ENCODE measurements at places on chromosomes 3 and 15.

DNA sequence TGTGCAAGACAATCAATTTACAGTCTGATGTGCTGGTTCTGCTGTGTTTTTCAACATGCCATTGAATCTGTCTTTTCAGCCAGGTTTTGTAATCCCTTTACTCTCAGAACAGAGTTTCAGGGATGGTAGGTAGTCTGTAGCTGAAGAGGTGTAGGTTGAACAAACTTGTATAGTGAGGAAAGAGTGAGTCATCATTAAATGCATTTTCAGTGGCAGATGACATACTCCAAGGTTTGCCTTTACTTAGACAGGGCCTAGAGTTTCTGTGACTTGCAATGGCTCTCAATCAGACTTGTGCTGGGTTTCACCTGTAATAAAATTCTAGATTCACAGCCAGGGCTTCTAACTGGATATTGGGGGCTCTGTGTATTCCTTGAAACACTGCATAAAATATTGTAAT is 94.6 kb downstream of the CYP19A1 start:
- DNase-seq, result no peak

DNA sequence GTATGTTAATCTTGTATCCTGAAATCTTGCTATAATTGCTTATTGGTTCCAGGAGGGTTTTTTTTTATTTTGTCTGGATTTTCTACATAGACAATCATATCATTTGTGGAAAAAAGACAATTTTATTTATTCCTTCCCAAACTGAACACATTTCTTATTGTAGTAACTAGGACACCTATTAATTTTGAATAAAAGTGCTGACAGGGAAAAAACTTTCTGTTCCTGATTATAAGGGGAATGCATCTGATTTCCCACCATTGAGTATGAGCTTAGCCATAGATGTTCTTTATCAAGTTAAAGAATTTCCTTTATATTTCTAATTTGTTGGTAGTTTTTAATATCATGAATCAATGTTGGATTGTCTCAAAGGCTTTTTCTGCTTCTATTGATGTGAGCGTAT is 460.7 kb upstream of the CNTN3 start:
- no peak for DNase-seq

DNA sequence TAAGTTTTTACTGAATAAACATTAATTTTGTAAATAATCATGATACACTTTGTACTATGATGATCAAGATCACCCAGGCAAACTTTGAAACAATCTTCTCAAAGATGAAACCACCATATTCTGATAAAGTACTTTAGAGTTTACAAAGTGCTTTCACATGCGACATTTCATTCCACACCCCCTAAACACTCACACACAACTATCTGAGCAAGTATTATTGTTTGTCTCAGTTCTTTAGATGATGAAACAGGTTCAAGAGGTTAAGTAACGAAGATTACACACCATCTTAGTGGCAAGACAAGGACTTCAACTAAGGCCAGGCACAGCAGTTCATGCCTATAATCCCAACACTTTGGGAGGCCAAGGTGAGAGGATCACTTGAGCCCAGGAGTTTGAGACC is 37.6 kb downstream of the ZNF148 start:
- DNase-seq, result no peak

GRCh38 chr3:17423786-17424536 is 318.5 kb downstream of the TBC1D5 start:
- DNase-seq, result no peak

DNA sequence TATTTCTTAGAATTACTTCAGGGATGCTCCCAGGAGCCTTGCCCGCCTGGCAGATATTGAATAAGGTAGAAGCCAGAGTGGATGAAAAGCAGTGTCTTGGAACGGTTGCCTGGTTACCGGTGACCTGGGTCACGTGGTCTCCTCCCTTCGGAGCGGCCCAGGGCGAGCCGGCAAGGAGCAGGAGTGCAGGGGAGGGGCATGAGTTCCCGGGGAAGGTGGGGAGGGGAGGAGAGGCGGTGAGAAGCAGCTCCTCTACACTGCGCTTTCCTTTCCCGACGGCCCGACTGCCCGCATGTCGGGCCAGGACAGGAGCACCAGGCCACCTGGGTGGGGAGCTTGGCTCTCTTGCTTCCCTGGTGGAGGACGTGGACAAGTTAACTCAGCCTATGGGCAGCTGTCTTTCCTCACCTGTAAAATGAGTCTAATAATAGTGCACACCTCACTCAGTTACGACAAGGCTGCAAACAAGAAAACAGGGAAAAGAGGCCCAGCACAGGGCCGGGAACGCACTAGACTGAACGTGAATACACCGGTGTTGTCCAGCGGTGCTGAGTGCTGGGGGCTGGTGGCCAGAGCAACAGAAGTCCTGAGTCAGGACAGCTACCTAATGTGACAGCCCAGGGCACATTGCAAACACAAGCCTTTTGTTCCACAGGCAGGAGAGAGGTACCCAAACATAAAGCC is 198.3 kb downstream of the ADAMTS9 start:
- peak; percentile 90 for DNase-seq

DNA sequence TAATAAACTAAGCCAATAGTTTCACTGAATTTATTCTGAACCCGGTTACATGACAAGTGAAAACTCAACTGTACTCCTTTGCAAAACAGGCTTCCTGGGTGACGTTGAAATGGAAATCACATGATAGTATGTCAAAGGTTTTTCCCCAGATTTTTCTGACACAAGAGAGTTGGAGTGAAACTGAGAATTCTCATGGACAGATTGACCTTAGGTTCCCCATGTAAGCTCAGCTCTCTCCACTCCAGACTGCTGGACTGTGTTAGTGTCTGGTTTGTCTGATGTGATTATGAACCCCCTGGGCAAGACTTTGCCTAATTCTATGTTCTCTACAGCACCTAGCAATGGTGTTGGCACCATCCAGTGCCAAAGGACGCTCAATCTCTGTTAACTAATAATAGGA is 219.7 kb upstream of the COL8A1 start:
- DNase-seq, result no peak

DNA sequence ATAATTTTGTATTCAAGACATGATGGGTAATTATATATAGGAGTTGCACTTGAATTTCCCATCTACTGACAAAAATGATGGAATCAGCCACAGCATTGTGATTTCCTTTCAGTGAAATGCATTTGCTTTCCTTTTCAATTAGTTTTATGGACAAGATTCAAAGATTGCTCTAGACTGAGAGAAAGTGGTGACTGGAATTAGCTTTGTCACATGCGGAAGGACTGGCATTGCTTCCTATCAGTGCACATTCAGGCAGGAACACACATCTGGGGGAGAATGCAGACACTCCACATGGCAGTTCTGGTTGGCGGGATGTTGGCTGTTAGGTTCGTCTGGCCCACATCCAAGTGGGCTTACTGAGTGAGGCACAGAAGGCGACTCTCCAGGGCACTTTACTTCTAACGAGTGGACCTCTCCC is 399.3 kb upstream of the RGMA start:
- no peak for DNase-seq

GRCh38 chr15:90817117-90818057 is 51.0 kb upstream of the FURIN start:
- DNase-seq, result no peak

- no peak for DNase-seq
Observed at GRCh38 chr15:56168394-56168793, 75.3 kb downstream of the RFX7 start.

GRCh38 chr3:130662501-130662996 is 84.1 kb downstream of the PIK3R4 start:
- peak; percentile 59 for DNase-seq

DNA sequence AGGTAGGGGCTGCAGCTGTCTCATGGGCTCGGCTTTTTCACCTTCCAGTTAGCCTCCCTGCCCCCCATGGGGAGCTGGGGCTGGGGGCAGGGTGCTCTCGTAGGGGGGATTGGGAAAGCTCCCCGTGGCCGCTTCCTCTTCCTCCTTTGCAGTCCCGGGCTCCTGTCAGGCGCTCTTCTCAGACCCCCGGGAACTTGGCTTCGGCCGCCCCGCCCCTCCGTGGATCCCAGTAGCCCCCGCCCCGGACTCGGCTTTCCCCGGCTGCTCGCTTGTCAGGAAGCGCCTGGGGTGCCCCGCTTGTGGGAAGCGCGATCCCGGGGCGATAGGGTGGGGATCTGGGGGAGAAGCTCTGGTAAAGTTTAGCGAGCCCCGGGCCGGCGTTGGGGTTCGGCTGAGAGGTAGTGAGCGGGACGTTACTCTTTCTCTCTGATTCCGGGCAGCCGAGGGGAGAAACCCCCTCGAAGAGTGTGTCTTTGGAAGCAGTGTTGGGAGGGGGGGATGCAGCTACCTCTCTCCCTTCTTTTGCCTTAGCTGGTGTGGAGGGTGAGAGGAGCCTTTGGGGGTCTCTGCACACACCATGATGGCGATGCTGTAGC is 611 bp downstream of the PIAS1 start:
- DNase-seq, result peak; percentile 65

GRCh38 chr3:7188551-7188950 is 327.6 kb downstream of the GRM7 start:
- no peak for DNase-seq

- DNase-seq, result no peak
Observed at GRCh38 chr15:41971895-41972252, 483 bp downstream of the EHD4 start.

GRCh38 chr15:92870010-92870591 is 30.0 kb upstream of the CHD2 start:
- DNase-seq, result no peak

DNA sequence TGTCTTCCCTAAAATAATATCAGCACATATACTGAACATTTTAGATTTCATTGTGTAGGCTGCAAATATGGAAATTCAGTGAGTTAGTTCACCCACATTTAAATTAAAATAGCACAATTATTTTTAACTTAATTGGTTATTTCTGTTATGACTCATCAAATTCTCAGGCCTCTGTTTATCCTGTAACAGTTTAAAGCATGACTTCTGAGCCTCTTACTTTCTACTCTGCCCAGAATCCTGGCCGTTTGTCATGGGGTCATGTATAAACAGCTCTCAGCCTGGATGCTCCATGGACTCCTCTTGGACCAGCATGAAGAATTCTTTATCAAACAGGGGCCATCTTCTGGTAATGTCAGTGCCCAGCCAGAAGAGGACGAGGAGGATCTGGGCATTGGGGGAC is 12.2 kb downstream of the TUBGCP4 start:
- DNase-seq, result no peak

DNA sequence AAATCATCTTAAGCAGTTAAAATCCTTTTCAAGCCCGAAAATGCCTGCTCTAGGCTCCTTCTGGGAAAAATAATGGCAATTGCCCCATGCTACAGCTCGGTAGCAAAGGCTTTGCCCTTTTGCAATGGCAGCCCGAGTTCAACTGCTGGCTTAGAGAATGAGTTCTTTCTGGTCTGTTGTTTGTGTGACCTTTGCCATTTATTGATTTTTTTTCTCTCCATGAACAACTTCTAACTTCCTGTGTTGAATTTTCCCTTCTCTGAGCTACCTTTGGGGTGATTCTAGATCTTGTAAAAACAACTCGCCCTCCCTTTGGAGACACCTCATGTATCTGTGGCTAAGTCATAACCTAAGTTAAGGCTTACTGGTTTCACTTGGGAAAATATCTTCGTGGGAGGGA is 139.3 kb downstream of the PLCH1 start:
- no peak for DNase-seq

GRCh38 chr3:13673207-13673606 is 124.3 kb downstream of the FBLN2 start:
- no peak for DNase-seq

DNA sequence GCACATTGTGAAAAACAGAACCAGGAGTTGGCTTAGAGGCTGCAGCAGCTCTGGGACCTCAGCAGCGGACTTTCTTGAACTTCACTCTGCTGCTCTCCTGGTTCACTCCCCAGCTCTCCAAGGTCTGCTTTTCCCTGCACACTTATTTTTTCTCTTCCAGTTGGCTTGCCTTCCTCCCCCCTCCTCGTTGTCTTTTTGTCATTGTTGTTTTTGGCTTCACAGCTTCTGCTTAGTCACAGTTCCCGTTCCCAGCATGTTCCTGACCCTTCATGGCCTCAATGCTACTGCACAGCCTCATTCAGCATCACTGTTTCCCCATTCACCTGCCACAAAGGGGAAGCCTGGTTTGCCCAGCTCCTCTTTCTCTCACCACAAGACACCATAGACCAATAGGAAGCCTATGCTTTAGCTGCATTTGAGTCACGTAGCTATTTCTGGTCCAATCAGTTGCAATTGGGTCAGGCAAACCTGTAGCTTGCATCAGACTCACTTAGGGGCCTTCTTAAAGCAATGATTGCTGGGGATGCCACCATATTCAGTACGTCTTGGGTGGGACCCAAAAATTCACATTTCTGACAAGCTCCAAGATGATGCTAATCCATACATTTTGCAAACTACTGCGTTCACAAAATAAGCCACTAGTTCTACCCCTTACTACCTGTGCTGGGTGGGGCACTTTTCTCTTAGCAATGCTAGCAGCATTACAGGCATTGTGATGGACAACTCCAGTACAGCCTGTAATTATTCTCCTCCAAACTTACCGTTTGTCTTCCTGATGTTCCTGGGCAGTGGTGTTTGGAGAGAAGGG is 7.8 kb upstream of the SUMF1 start:
- no peak for DNase-seq

DNA sequence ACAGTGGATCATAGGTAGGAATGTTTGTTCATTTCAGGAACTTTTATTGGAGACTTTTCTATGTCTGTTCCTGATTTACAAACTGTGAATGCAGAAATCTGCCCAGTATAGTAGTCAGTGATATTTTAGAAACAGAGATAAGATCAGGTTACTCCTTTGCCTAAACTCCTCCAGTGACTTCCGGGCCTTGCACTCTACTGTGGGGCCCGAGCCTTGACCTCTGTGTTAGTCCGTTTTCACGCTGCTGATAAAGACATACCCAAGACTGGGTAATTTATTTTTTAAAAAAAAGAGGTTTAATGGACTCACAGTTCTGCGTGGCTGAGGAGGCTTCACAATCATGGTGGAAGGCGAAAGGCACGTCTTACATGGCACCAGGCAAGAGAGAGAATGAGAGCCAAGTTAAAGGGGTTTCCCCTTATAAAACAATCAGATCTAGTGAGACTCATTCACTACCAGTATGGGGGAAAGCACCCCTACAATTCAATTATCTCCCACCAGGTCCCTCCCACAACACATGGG is 127.1 kb downstream of the DNAJB8 start:
- DNase-seq, result no peak

GRCh38 chr15:73010154-73011152 is 41.8 kb upstream of the NEO1 start:
- no peak for DNase-seq

DNA sequence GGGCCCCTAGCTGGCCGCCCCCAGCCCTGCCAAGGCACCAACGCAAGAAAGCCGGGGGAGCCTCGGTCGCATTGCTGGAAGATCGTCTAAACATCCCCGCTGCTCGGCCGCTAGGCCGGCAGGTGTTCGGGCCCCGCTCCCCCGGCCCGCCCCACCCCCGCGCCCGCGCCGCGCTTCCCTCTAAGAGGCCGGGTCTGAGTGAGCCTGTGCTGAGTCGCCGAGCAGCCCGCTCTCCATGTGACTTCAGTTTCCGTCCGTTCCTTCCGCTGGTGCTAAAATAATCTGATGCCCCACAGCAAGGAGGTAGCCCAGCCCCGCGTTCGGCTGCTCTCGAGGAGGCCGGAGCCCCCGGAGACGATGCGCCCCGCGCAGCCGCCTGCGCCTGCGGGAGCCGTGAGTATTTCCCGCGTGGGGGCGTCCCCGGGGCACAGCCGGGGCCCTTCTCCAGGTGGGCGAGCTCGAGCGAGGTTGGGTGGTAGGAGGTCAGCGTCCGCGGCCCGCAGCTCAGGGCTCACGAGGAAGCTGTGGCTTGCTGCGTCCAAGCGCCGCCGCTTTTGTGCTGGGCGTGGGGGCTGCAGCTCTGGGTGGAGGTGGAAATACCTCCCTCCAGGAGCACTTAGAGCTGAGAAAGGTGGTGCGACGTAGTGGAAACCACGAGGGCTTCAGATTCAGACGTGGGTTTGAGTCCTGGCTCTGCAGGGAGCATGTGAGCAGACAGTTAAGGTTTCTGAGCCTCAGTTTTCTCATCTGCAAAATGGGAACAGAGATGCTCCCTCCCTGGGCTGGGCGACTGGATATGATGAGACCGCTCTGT is at the start of gene NRROS:
NRROS (plus strand) TSS at position 212 of the 814 bp plus-strand sequence. CDS start 14,846 bp downstream, outside the sequence.
- DNase-seq, result peak; percentile 68

Measured in left kidney (tissue), 8 donors.